ENCODE measurements at places on chromosomes 1 and 21. TPM values are rescaled to one million over a fixed set of nuclear protein-coding genes. Genes with fewer than 3 reads are reported as not detected.

DNA sequence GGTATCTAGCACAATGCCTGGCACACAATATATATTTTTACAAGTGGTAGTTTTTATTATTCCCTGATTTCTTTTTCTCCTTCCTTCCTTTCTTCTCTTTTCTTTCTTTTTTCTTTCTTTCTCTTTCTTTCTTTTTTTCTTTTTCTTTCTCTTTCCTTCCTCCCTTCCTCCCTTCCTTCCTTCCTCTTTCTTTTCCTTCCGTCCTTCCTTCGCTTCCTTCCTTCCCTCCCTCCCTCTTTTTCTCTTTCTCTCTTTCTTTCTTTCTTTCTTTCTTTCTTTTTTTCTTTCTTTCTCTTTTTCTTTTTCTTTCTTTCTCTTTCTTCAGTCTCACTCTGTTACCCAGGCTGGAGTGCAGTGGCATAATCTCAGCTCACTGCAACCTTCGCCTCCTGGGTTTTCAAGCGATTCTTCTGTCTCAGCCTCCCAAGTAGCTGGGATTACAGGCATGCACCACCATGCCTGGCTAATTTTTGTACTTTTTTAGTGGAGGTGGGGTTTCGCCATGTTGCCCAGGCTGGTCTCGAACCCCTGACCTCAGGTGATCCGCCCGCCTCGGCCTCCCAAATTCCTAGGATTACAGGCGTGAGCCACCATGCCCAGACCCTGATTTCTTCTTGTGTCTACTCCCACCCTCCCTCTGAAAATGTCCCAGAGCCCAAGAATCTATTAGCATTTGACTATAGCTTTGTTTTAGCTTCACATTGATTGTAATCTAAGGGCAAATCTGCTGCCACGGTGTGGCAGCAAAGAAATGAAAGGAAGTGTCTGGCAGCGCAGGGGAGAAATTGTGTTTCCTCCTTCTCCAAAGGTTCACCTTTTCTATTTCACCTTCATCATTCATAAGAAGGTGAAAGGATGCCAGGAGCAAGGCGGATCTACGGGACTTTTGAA lies 19.9 kb upstream of the ABCB10 start:
- no peak for DNase-seq

The TPTE gene
- polyA plus RNA-seq = not detected

The FUCA1 gene
- polyA plus RNA-seq = 40.0 TPM

The NBPF4 gene
- not detected for polyA plus RNA-seq

The LMO4 gene
- 128 TPM for polyA plus RNA-seq
